CD4-positive, CD25-positive, alpha-beta regulatory T cell (primary cell): ENCODE measurements at places on chromosomes 11 and 22. TPM values are rescaled to one million over a fixed set of nuclear protein-coding genes. Genes with fewer than 3 reads are reported as not detected.

GAL3ST1 gene
- polyA plus RNA-seq = not detected

DNA sequence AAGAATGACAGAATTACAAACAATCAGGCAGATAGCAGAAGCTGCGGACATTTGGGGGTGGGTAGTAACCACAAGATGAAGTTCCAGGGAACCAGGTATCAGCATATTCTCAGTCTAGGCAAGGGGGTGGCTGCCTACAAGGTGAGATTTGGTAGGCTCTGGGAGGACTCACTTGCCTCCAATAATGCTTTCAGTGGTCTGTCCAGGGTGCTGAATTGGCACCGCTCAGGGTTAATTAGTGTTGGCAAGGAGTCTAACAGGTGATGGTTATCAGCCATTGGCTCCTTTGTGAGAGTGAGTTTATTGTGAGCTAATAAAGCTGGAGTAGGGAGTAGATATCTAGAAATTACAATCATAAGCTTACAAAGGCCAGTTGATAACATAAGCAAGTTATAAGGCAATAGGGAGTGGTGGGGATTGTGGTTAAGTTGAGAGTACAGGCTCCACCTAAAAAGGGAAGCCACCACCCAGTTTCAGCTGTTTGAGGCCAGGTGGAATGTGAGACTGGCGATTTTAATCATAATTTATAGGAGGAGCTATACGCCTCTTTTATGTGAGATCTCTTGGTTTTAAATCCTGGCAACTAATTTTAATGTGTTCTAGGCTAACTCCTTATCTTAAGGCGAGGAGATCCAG lies 320.5 kb downstream of the MIAT start:
- no peak overlapping the region for H3K27ac ChIP-seq
- no peaks in the 10 kb centered on the region for H3K27me3 ChIP-seq
- H3K4me3 ChIP-seq = no peak overlapping the region
- no peaks in the 10 kb centered on the region for H3K36me3 ChIP-seq
- H3K4me1 ChIP-seq = no peaks in the 10 kb centered on the region

- DNase-seq = no peak
- no peaks in the 10 kb centered on the region for H3K4me1 ChIP-seq
- H3K27ac ChIP-seq = no peak overlapping the region
Measured at GRCh38 chr22:49768077-49768910, 59.4 kb downstream of the BRD1 start.

DNA sequence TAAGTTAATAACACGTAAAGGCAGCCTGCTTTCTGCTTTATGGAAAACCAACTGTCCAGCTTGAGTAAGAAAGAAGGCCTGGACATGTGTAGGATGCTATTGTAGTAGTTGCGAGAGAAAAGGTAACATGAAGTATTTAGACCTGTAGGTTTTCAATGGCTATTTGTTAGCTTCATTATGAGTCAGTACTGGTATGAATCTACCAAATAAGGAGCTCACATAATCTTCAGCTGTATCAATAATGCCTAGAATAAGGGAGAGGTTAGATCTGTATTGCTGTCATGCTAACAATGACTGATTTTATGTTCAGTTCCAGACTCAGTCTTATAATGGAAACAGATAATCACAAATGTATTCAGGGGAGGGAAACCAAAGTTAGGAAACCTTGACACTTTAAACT lies 550.3 kb downstream of the CNTN5 start:
- H3K36me3 ChIP-seq = no peaks in the 10 kb centered on the region
- H3K4me3 ChIP-seq = no peak overlapping the region
- no peaks in the 10 kb centered on the region for H3K27me3 ChIP-seq
- H3K27ac ChIP-seq = no peak overlapping the region

DNA sequence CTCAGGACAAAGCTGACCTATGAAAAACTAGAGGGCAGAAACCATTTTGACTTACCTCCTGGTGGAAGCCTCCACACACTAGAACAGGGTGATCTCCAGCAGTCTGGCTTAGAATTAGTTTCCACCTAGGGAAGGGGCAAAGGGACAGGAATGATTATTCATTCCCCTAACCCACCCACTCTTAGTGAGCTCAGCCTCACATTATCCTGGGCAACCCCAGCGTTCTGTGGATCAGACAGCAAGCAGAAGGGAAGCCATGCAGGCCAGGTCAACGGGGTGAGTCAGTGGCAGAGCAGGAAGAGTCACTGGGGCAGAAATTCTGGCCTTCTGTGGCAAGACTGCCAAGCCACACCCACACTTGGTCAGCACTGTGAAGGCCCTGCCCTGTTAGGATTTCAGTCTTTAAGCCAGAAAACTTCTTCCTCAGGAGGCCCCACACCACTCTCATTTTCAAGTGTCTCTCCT lies 10.5 kb downstream of the NUMA1 start:
- H3K4me1 ChIP-seq = peaks cover 9% of the 10 kb centered on the region
- H3K36me3 ChIP-seq = peaks cover 2% of the 10 kb centered on the region
- H3K27me3 ChIP-seq = no peaks in the 10 kb centered on the region
- no peak overlapping the region for H3K27ac ChIP-seq
- no peak for DNase-seq

DNA sequence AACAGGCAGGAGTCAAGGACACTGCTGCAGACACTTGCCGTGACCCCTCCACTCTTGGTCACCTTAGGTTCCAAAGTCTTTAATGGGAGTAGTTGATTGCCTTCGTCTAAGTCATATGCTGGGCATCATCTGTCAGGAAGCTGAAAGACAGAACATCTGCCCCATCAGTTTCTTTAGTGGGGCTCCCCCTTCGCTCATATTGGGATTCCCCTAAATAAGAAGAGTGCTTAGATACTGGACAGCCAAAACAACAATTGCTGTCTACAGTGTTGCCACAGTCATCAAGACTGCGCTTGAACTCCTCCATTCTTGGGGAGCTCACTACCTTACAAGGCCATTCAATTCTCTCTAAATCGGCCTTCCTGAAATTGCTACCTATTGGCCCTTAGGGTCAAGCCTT lies 58.5 kb downstream of the UBASH3B start:
- no peak for DNase-seq
- no peak overlapping the region for H3K27ac ChIP-seq
- H3K4me1 ChIP-seq = peaks cover 20% of the 10 kb centered on the region
- peaks cover 5% of the 10 kb centered on the region for H3K36me3 ChIP-seq

DNA sequence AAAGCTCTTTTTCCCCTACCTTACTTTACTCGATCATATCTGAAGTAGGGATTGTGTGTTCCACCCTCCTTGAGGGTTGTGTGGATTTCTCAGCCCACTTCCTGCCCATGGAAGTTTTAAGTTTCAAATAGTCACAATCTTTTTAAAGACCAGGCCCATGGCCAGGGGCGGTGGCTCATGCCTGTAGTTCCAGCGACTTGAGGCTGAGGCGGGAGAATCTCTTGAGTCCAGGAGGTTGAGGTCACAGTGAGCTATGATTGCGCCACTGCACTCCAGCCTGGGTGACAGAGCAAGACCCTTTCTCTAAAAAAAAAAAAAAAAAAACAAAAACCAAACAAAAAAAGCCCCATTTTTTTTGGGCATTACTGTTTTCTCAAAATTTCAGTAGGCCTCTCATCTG lies 36.3 kb upstream of the LRRC10B start:
- no peak for DNase-seq
- H3K27me3 ChIP-seq = no peaks in the 10 kb centered on the region
- H3K36me3 ChIP-seq = peaks cover 22% of the 10 kb centered on the region
- H3K27ac ChIP-seq = no peak overlapping the region

DNA sequence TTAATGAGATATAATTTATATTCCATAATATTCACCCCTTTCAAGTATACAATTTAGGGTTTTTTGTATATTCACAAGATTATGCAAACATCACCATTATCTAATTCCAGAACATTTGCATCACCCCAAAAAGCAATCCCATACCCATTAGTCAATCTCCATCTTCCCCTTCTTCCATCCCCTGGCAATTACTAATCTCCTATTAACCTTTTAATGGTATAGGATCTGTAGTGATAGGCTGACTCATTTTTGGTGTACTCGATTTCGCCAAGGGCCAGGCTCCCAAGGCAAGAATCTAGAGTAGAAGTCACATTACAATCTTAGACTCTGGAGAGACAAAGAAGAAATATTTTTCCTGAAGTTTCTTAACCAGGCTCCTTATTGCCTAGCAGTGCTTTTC lies 113.4 kb downstream of the GAB2 start:
- no peaks in the 10 kb centered on the region for H3K4me1 ChIP-seq
- no peak overlapping the region for H3K27ac ChIP-seq

DNA sequence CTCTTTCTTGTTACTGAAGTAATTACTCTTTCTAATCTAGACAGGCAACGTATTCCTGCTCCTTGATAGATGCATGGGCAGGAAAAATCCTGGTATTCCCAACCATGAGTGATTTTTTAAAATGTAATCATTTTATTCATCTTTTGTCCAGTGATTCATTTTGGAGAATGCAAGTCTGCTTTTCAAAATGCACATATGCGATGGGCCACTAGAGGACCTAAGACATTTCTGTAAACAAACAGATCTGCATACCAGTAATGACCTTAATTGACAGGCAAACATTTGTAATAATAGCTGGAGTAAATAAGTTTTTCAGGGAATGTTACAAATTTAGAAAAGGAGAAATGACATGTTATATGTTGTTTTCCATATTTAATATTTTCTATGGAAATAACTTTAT lies 1167.6 kb downstream of the JRKL start:
- no peak overlapping the region for H3K4me3 ChIP-seq
- no peaks in the 10 kb centered on the region for H3K36me3 ChIP-seq
- H3K4me1 ChIP-seq = no peaks in the 10 kb centered on the region
- no peaks in the 10 kb centered on the region for H3K27me3 ChIP-seq
- no peak for DNase-seq

LRRC56 gene
- 0.91 TPM for polyA plus RNA-seq

SYTL2 gene
- polyA plus RNA-seq = 4.5 TPM

GRCh38 chr11:122100037-122100755 lies 15.8 kb downstream of the BLID start:
- no peak for DNase-seq
- no peaks in the 10 kb centered on the region for H3K36me3 ChIP-seq
- no peak overlapping the region for H3K4me3 ChIP-seq

ZBTB16 gene
- 11.4 TPM for polyA plus RNA-seq
